Stimulated activated CD4-positive, alpha-beta T cell treated with anti-CD3 and anti-CD28 coated beads, Interleukin-15, amount 100 ng/mL, for 1 hour (primary cell): ENCODE measurements at places on chromosomes 1 and 21.

DNA sequence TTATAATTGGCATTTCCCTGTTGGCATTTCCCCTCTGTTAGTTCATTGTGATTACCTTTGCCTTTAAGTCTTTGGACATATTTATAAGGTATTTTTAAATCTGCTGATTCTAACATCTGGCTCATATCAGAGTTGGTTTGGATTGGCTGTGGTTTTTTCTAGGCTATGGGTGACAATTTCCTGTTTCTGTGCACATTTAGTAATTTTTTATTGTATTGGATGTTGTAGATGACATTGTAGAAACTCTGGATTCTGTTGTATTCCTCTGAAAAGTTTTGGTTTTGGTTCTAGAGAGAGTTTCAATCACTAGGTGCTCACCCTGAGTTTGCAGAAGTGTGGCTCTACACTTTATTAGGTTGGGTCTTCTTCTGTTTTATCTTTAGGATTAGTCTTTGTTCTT lies 110.1 kb upstream of the ARHGEF16 start:
- no peak for DNase-seq

DNA sequence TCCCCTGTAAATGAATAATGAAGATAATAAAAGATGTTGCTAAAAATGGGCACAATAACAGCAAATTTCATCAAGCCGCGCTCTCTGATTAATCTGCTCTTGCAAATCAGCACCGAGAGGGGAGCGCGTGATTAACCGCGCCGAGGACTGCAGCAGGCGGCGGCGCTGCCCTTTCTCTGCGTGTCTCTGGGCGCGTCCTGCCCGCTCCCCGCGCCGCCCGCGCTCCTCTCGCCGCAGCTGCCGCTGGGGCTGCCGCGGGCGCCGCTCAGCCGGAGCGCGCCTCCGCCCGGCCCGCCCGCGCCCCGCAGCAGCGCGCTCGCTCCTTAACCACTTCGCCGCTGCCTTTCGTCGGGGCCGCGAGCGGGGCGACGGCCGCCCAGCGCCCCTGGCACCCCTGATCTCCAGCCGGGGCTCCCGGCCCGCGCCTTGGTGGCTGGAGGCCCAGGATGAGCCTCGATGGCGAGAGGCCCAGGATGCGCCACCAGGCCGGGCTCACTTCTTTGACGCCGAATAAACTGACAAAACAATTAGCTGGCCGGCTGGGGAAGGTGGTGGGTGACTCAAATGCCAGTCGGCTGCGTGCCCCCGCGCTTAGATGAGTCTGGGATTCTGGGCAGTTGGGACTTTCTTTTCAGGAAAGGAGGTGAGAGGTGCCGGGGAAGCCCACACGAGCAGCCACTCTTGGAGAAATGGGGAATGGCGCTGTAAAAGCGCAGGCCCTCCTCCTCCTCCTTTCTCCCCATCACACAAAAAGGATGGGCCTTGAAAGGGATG lies 221.4 kb upstream of the PKN2 start:
- DNase-seq = no peak

GRCh38 chr1:21630571-21631343 lies 38.4 kb downstream of the RAP1GAP start:
- no peak for DNase-seq

GRCh38 chr1:155026154-155026553 lies 7.4 kb downstream of the DCST2 start:
- DNase-seq = no peak

- no peak for DNase-seq
Observed at GRCh38 chr1:6350416-6351088, 43.0 kb downstream of the ACOT7 start.

- no peak for DNase-seq
Observed at GRCh38 chr1:232524056-232524455, 105.9 kb downstream of the SIPA1L2 start.

GRCh38 chr1:203036135-203036534 lies 9.8 kb downstream of the PPFIA4 start:
- DNase-seq = no peak

GRCh38 chr1:193519922-193520321 lies 333.5 kb upstream of the B3GALT2 start:
- no peak for DNase-seq

GRCh38 chr1:185812934-185813333 lies 78.7 kb downstream of the HMCN1 start:
- DNase-seq = no peak

DNA sequence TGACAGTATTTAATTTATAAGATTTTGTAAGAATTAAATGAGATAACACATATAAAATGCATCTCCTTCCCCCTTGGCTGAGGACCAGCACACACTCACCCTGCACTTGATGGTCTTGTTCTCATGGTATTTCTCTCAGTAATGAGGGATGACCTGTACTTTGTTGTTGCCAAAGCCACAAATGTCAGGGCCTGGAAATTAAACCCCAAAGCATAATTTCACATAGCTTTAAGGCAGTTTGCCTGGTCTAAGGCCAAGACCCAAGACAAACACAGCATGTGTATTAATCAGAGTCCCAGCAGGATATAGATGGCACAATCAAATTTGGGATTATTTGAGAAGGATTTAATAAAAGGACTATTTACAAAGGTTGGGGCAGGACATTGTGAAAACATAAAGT lies 48.6 kb upstream of the EPS15 start:
- DNase-seq = no peak

GRCh38 chr1:26469558-26469957 lies 2.7 kb upstream of the HMGN2 start:
- no peak for DNase-seq

DNA sequence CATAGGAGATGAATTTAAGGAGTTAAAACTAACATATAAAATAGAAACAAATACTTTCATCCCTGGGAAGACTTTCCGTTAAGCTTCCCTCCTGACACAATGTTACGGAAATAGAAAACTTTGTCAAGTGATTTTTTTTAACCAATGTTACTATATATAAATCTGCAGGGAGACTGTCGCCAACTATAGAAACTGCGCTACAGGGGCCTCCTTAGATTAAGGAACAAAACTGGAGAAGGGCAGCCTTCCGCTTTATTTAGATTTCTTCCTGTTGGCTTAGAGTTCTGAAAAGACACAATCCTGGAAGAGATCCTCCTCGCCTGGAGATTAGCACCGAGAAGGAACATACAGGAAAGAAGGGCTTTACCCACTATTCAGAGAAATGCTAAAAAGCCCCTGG lies 1.5 kb downstream of the MGST3 start:
- no peak for DNase-seq

DNA sequence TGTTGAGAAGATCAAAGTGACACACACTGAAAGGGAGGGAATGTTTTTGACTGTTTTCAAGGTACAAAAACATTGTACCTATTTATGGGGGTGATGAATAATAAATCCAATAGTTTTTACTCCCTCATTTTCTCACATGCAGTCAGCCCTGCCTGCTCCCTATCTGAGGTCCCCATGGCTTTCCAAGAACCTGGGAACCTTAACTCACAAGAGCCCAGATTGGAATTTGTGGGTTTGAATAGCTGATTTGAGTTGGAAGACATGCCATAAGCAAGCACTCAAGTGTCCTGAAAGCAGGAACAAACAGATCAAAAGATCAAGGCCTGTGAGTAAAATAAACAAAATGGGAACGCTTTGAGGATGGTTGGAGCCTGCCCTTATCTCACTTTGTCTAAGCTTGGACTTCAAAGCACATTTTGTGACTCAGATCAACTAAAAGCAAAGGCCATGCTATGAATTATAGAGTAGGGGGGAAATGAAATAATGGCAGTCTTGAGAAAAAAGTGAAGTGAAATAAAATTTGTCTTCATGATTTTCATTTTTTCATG lies 136.6 kb downstream of the LYPLAL1 start:
- no peak for DNase-seq

DNA sequence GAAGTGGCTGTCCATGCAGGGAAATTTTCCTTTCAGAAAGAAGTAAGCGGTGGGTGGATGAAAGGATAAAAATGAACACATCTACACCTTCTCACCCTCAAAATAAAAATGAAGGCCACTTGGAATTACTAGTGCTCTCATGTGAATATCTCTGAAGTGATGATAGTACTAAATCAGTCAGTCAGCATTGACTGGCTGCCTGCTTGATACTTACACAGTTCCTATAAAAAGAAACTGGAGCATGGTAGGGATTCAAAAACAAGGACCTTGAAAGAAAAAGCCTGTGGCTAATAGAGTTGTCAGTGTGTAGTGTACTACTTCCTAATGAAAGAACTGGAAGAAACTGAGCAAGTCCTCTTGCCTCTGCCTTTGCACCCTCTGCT lies 239.7 kb downstream of the HLX start:
- no peak for DNase-seq

DNA sequence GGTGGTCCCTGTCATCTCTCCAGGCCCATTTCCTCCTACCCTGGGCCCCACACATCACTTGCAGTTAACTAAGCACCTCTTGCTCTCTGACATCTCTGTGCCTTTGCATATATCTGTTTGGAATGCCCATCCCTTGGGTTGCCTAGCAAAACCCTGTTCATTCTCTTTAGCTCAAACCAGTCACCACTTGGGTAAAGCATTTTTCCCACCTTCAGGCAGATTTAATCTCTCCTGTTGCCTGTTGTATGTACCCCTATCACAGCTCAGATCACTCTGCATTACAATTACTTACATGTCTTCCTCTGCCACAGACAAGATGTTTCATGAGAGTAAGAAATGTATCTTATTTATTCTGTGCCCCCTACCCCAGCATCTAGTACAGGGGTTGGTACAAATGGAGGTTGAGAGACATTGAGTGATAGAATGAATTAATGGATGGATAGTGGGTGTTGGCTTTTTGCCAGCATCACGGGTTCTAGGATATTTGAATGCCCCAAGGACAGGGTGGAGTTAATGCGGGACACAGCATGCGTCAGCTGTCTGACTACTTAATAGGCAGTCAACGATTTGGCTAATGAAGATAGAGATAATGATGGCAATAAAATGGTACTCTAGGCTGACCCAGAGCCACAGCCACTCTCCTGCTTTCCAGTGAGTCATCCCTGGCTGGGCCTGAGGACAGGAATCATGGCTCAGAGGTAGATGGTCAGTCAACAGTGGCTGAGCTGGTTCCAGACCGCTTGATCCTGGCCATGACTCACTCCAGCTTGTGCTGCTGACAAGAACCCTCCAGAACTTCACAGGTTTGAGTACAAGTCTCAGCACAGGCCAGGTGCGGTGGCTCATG lies 6.5 kb downstream of the NR0B2 start:
- DNase-seq = no peak

GRCh38 chr1:53600561-53600960 lies 138.4 kb downstream of the GLIS1 start:
- DNase-seq = no peak

DNA sequence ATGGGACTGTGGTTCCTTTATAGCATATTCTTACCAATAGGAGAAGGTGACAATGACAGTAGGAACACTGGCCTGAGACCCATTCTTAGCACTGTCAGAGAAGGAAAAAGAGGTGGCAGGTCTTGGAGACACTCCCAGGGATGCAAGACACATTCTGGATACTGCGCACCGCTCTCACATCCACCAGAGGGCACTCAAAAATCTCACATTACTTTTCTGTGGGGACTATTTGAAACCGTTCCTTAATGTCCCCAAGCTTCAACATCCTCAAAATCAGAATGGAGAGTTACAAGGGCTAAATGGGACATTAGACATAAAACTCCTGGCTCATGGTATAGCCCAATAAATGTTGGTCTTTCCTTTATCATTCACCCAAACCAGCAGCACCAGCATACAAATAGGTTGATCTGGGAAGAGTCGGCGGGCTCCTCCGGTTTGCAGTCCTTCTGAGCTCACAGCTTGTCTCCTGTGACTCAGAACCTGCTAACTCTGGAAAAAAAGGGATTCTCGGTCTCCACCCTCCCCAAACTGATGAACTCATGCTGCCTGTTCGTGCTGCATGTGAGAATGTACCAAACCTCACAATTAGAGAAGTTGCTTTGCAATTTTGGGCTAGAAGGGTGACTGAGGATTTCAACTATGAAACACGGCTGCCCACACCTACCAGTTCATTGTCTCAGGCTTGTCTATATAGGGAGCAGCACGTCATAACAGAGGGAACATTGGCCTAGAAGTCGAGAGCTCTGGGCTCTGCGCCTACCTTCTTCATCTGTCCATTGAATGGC lies 40.2 kb downstream of the IL12RB2 start:
- no peak for DNase-seq

DNA sequence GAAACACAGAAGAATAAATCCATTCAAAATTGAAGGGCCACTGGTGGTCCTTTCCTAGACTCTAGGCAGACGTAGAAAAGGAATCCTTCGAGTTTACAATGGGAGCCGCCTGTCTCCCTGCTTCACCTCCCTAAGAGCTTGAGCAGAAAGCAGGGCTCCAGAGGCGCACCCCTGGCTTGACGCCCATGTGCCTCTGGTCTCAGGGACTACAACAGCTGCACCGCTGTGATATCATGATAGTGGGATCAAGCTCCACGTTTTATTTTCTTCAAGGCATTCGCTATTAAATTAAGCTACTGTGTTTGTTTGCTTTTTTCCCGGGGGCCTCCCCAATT lies 403 bp upstream of the C1orf122 start:
- no peak for DNase-seq

- DNase-seq = no peak
Observed at GRCh38 chr1:209527993-209528717, 55.4 kb upstream of the CAMK1G start.

DNA sequence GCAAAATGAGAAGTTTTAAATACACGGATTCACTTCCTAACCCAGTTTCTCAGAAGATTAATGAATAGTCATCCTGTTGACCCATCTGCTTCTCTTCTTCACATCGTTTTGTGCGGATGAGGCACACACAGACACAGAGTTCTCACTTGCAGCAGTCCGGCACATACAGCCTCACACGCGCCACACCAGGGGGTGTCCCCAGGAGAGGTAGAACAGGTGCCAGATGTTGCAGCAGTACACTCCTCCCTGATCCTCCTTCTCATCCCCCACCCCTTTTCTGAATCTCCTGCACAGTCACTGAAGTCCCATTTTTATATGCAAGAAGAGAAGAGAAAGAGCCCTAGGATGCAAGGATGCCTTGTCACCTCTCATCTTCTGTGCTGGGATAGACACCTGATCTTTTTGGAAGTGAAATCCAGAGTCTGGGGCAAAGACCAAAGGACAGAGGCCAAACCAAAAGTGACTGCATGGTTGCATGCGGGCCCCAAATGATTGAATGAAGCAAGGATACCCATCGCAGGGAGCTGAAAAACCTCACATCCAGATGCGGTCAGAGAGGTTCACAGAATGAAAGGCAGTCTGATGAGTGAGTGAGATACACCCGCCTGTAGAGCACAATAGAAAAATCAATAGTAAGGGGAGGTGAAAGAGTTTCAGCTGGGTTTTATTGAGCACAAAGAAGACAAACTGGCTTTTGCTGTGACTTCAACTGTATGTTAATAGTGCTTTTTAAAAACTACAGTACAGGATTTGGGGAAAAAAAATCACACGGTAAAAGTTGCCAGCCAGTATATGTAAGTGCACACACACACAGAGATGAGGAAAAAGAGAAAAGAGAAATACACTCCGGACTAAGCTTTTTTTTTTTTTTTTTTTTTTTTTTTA lies 28.9 kb downstream of the PBX1 start:
- DNase-seq = no peak

DNA sequence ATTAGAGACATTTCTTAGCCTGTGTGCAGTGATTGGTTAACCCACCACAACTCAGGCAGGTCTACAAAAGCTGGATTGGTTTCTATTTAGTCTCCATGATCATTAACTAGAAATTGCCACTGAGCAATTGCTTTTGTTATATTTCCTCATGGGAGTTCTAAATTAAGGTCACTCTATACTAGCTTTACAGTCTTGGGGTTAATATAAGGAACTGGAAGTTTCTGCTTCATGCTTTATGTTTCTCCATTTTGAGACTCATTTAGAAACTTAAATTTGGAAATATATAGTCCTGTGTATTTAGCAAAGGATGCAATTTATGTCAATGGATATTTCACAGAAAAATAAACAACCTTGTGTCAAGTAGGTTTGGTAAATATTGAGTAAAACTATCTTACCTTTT lies 137.5 kb downstream of the HLX start:
- DNase-seq = no peak

- no peak for DNase-seq
Observed at GRCh38 chr1:91201694-91202093, 179.9 kb upstream of the ZNF644 start.
